ENCODE measurements at places on chromosomes 7 and 10. TPM values are rescaled to one million over a fixed set of nuclear protein-coding genes. Genes with fewer than 3 reads are reported as not detected.

- DNase-seq, result no peak
Measured at GRCh38 chr7:155495440-155496248, 37.7 kb downstream of the EN2 start.

GRCh38 chr10:31765541-31765940, 163.1 kb downstream of the ARHGAP12 start:
- no peak for DNase-seq

- no peak for DNase-seq
Measured at GRCh38 chr7:91285696-91286355, 21.6 kb downstream of the FZD1 start.

DNA sequence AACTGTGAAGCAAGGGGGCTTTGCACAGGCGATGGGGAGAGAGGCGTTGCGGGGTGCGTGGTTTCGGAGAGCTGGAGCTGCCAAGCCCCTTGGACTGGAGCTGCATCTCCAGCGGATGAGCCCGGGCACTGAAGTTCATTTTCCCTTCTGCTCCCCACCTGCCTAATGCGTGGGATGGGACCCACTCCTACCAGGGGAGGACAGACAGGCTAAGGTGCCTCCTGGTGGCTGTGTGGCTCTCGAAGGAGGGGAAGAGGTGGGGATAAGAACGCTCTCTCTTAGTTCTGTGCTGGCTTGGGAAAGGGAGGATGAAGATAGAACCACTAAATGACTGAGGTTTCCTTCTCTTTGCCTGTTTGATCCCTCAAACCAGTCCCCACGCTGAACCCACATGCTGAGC, 177.6 kb upstream of the PITRM1 start:
- no peak for DNase-seq

- no peak for DNase-seq
Measured at GRCh38 chr10:61047081-61047480, 103.1 kb upstream of the RHOBTB1 start.

DNA sequence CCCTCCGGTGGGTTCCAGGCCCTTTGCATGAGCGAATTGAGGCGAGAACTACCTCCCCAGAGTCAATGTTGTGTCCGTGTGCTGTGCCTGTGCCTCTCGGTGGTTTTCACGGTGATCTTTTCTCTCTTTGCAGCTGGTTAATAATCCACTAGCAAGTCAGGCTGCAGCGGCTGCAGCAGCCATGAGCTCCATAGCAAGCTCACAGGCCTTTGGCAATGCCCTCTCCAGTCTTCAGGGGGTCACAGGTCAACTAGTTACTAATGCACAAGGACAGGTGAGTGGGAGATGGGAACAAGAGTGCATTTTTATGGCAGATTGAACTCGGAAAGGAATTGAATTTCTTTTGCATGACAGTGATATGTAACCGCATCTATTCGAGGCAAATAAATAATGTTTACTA, 159.7 kb upstream of the YAE1 start:
- DNase-seq, result no peak

DNA sequence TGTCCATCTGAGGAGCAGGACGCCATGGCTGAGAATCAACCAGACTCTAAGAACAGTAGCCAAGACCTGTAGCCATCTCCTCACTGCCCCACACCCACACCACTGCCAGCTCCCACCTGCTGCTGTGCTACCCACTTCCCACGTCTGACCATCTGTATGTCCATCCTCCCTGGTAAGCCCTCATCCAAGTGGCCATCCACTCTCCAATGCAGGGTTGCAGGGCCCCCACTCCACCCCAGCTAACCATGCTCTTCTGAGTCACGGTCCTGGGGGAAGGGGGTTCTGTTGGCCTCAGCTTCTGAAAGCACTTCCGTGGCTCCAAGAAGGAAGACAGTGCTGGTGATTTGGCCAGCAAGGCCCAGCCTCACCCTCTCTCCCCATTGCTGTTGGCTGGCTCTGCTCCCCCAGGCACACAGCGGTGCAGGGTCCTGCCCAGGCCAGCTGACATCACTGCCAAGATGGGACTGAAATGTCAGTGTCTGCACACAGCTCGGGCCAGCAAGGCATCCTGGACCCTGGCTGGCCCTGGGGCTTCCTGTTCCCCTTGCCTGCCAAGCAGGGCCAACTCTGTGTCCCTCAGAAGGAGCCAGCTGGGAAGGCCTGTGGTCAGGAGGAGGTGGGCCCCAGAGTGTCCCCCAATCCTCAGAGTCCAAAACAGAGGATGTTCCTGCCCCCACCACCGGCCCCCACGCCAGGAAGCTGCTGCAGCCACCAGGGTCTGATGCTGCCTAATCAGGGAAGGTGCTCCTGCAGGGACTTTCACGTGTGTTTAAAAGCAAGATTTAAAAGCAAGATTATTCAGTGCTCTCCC, 17.5 kb downstream of the RASGEF1A start:
- peak; percentile 1 for DNase-seq

DNA sequence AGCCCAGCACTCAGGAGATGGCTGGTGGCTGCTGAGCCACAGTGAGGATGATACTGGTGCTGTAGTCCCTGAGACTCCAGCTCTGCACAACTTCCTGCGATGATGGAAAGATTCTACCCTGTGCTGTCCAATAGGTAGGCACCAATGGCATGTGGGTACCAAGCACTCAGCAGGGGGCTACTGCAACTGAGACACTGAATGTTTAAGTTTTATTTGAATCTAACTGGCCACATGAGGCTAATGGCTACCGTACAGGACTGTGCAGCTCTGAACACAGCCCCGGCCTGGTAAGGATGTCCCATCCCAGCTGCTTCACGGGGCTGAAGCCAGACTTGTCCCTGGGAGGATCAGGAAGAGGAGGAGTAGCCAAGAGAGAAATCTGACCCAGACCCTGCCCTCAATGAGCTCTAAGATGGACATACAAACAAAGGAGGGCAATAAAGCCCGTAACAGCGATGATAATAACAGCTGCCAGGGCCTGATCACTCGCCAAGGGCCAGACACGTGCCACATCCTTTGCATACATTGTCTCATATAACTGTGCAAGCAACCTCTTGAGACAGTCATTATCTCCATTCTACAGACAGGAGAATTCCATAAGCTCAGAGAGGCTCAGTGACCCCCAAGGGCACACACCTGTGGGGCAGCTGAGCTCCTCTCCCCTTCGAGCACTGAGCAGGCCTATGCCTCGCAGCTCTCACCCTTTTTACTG, 3.8 kb downstream of the GPRIN2 start:
- DNase-seq, result peak; percentile 6

- no peak for DNase-seq
Measured at GRCh38 chr10:4538016-4538415, 288.0 kb upstream of the AKR1E2 start.

DNA sequence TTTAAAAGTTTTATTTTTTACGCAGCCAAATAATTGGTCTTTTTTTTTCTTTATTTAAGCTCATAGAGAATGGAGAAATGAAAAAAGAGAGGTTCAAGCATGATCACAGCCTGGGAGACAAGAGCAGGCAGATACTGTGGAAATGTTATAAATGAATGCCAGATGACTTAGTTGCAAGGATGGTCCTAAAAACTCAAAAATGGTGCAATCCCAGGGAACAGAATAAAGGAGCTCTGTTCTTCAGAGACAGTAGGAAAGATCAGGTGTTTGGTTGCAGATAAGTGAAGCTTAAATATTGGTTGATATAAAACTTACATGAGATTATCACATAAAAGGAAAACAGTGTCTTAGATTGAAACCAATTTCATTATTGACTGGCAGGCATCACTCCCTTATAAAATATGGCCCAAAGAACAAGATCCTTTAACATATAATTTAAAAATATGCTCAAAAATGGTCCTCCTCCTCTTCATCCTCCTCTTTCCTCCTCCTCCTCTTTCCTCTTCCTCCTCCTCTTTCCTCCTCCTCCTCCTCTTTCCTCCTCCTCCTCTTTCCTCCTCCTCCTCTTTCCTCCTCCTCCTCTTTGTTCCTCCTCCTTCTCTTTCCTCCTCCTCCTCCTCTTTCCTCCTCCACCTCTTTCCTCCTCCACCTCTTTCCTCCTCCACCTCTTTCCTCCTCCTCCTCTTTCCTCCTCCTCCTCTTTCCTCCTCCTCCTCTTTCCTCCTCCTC, 18.6 kb downstream of the GNAT3 start:
- no peak for DNase-seq

- no peak for DNase-seq
Measured at GRCh38 chr7:76998285-76998589, 33.9 kb downstream of the SPDYE17 start.

DNA sequence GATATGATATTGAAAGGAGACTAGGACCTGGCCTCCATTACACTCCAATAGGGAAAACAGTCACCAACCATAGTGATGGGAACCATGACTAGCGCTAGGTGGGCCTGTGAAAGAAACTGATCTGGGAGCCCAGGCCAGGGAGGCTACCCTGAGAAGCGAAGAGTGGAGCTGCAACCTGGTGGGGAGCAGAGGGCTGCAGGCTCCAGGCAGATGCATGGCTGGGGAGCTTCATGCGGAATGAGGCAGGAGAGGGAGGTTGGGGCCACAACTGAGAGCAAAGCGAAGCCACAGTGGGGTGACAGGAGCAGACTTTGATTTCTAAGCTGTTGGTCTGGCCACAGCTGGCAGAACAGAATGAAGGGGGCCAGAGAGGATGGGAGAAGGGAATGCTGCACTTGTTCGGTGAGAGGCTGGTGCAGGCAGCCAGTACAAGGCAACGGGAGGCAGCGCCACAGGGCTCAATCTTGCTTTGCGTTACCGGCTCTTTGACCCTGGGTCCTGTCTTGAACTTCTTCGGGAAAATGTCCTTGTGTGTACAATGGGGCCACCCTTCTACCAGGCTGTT, 88.4 kb downstream of the TACC2 start:
- DNase-seq, result peak; percentile 3

DNA sequence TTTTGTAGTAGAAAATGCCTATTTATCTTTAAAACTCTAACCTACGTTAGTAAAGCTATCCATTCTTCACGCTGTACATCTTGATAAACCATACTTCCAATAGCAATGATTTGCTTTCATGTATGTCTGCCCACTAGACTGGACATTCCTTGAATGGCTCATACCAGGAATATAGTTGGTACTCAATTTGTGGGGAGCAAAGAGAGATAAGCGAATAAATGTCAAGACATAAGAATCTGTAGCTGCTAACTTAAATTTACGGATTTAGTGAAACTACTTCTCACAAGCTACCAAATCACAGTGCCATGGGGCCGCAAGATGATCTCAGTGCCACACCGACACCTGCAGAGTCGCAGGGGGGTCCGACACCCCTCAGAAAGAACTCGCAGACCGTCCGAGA, 763 bp upstream of the RALA start:
- DNase-seq, result no peak

DNA sequence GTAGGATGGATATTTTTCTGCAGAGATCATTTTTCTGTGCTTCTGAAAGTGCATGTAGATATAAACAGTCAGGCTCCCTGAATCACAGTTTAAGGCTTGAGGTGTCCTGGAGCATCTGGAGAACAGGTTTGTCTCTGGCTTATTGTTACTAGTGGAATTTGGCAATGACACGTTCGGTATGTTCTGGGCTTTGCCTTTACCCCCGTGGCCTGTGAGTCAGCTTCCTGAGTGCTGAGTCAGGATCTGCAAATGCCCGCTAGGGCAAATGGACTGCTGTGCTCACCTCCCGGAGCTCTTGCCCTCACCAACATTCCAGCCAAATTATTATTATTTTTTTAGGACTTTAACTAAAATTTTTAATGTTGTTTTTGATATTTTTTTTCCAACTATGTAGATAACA, 192.5 kb upstream of the PRSS1 start:
- DNase-seq, result no peak

- DNase-seq, result no peak
Measured at GRCh38 chr10:111706331-111706730, 477.2 kb downstream of the GPAM start.

DNA sequence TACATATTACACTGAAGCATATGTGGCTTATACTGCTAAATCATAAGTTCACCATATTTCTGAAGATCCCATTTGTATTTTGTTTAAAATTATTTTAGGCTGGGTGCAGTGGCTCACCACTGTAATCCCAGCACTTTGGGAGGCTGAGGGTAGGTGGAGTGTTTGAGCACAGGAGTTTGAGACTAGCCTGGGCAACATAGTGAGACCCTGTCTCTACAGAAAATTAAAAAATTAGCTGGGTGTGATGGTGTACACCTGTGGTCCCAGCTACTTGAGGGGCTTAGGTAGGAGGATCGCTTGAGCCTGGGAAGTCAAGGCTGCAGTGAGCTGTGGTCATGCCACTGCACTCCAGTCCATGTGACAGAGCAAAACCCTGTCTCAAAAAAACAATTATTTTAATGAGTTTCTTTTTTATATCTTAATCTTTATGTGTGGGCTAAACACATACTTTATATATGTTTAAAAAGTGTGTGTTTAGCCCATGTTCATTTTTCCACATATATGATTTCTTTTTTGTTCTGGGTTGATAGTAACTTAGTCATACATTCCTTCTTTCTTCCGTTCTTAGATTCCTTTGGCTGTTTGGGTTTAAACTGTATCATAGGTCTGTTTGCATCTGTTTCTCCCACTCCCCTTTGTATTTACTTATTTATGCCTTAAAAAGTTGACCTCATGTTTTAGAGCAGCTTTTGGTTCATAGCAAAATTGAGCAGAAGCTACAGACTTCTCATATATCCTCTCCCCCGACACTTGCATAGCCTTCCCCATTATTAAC, 33.5 kb downstream of the RSBN1L start:
- no peak for DNase-seq

DNA sequence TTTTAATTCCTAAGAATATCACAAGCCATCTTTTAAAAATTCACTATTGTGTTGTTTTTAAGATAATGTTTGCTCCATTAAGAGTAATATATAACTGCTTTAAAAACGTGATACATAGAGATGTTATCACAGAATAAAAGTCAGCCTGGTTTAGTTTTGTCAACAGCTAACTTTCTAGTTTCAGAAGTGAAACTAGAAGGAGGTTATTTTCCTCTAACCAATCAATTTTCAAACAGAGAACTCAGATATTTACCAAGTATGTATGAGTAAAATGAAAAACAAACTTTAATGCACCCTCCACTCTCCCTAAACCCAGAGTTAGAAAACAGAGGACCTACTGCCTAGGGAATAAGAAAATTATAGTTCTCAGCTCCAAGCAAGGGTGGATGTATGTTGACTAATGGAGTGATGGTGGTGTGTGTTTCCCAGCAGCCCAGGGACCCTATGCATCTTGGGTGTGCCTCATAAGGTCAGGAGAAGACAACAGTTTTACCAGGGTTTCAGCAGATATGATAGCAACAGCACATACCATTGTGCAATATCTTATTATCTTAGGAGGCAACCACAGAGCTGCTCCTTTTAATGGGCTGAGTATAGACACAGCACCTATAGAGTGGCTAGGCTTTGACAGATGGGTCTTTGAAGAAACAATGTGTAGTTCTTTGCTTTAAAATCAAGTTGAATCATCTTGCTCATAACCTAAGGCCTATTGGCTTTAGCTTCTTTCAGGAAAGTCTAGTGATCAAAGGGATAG, 58.4 kb downstream of the PTPRZ1 start:
- no peak for DNase-seq

The CFTR gene
- 0.82 TPM for total RNA-seq

The CPXM2 gene
- total RNA-seq, result 5.5 TPM

The C10orf88 gene
- total RNA-seq, result 3.0 TPM

The GPRIN2 gene
- not detected for total RNA-seq

The NPSR1 gene
- not detected for total RNA-seq

The FAM149B1 gene
- total RNA-seq, result 23.3 TPM

The FBXO24 gene
- 2.2 TPM for total RNA-seq

The ZNF775 gene
- total RNA-seq, result 13.9 TPM

The CNPY1 gene
- not detected for total RNA-seq

The IL6 gene
- 0.62 TPM for total RNA-seq

The MYL7 gene
- total RNA-seq, result 2.0 TPM

The PIK3AP1 gene
- total RNA-seq, result 14.2 TPM

The PAX2 gene
- 2.7 TPM for total RNA-seq

The IQUB gene
- 0.82 TPM for total RNA-seq

The TFEC gene
- total RNA-seq, result 2.7 TPM
